ENCODE measurements at places on chromosomes 2 and 18.

DNA sequence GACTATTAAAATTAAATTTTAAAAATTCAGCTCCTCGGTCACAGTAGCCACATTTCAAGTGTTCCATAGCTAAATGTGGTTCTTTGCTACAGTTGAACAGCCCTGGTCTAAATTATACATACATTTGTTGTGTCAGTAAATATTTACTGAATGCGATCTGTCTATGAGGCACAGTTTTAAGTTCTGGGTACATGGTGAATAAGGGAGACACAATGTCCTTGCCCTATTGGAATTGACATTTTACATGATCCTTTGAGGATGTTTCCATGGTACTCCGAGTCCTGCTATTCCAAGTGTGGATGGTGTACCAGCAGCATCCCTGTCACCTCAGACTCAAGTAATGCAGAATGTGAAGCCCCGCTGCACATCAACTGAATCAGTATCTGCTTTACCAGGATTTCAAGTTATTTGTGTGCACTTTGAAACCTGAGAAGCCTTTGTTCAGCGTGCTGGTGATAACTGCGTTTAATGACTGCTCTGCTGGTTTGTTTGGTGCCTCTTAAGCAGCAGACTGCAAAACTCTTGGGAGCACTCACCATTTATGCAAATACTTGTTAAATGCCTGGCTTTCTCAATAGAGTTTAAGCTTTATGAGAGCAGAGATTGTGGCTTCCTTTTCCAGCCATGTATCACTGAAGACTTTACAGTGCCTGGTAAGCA is 1.5 kb downstream of the GALNT1 start:
- DNase-seq, result no peak

DNA sequence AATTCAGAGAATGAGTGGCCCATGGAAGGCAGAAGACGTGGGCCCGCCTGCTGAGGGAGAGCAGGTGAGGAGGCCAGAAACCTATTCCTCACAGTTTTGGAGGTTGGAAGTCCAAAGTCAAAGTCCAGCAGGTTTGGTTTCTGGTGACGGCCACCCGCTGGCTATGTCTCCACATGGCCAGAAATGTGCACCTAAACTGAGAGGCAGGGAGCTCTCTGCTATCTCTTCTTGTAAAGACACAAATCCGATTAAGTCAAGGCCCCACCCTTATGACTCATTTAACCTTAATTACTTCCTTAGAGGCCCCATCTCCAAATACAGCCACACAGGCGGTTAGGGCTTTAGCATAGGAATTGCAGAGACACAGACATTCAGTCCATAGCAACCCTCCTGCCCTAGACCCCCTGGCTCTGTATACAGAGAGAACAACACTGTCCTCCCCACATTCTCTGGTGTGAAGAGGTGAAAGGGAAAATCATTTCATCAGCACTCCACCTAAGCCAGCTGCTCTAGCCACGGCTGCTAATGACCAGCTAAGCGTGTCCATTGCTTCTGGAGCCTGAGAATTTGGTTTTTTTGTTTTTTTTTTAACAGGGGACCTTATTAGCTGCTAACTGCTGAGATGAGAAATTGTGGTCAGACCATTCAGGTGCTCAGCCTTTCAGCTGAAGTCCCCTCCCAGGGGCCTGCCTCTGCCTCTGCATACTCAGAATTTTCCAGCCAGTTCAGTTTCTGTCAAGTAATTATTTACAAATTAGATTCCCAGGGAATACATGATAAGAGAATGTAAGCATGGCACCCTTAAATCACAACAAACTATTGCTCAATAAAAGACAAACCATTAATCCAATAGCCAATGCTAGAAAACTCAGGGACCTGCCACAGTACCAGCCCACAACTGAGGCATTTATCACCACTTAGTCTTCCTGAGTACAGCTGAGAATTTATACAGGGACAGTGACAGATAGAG is 368.7 kb upstream of the ID2 start:
- no peak for DNase-seq

- peak; percentile 8 for DNase-seq
These were observed 25.4 kb upstream of the CHN1 start for GRCh38 chr2:175030380-175031271.

GRCh38 chr2:217466104-217466503 is 536.7 kb downstream of the TNS1 start:
- no peak for DNase-seq

Data from AG04450 (cell line).